ENCODE measurements at places on chromosomes 6 and 20.

- no peak for DNase-seq
Measured at GRCh38 chr20:63177134-63177784, 38.7 kb downstream of the YTHDF1 start.

DNA sequence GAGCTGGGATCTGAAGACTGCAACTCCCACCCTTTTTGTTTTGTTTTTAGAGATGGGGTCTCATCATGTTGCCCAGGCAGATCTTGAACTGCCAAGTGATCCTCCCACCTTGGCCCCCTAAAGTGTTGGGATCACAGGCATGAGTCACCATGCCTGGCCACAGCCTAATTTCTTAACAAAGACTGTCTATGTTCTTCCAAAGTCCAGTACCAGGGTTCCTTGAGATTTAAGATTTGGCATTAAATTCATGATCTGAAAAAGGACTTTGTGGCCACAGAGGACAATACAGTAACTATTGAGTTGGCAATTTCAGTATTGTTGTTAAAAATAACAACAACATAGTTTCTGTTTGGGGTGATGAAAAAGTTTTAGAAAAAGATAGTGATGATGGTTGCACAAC lies 28.7 kb upstream of the BEND3 start:
- DNase-seq: no peak

DNA sequence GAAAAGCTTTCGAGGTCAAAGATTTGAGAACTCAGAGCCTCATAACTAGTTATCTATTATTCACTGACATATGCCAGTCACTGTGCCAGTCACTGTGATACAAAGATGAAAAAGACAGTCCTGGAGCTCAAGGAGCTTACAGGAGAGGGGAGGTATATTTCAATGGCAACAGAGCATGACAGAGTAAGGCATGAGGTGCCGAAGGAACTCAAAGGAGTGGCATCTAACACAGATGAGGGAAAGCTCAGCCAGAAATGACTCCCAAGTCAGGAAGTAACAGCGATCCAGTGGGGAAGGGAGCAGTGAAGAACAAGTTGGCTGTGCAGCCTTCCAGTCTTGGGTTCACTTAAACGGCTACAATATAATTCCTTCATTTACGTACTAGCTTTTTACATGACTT lies 46.6 kb downstream of the DTNBP1 start:
- DNase-seq: no peak

DNA sequence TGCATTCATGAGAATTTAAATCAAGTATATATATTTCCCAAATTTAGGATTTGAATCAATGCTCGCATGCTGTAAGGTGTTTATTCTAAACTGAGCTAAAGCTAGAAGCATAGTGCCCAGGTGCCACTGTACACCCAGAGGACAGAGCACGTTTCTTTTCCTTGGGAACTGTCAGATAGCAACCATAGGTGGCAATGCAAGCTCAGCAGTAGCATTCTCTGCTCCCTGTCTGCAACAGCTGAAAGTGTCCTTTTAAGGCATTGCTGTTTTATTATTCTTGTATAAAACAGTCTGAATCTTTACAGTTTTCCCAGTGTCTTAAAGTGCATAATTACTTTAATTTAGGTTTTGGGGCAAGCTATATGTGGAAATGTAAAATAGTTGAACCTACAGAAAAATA lies 443.4 kb upstream of the MMS22L start:
- no peak for DNase-seq

DNA sequence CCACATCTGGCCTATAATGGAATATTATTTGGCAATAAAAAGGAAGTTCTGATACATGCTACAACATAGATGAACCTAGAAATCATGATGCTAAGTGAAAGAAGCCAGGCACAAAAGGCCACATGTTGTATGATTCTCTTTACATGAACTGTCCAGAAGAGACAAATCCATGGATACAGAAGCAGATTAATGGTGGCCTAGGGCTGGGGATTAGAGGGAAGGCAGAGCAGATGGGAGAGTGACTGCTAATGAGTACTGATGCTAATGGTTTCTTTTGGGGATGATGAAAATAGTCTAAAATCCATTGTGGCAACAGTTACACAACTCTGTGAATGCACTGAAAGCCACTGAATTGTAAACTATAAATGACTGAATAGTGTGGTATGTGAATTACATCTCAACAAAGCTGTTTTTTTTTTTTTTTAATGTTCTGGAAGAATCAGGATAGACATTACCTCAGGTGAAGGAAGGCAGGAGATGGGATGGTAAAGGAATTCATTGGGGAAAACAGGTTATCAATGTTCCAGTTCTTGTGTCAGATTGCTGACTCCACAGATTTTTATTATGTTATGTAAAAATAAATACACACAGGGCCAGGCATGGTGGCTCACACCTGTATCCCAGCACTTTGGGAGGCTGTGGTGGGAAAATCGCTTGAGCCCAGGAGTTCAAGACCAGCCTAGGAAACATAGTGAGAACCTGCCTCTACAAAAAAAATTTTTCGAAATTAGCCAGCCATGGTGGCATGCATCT lies 8.9 kb upstream of the SOX12 start:
- no peak for DNase-seq

DNA sequence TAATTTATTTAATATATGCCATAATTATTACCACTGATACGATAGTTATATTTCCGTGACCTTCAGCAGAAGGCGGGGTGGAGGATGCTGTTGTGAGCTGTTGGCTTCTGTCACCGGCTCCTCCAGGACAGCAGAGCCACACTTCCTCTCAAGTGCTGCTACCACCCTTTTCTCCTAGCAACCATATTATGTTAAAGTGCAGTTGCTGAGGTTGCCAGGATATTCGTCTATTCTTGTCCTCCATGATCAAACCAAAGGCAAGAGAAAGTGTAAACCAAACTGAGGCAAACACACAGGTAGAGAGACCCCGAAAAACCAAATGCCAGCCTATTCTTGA lies 27.8 kb downstream of the RGS17 start:
- DNase-seq: no peak

DNA sequence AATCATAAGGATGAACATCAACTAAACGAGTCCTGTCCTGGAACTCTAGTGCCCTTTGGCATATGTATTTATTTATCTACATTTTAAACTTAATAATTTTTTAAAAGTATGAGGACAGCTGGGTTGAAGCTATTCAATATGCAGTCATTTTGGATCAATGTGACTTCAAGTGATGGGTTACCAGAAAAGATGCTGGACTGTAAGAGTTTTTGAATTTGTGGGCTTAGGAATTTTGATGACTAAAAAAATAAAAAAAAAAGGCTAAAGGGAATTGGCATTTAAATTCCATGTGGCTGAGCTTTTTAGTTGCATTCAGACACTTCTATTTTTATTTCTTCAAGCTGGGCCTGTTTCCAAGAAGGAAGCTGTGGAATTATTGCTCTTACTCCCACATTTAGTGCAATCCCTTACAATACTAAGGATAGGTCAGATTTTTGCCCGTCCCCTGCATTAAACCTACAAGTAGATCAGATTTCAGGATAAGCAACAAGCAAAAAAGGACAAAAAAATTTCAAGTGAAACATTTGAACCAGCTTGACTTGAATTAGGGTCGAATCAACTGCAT lies 704.2 kb upstream of the CITED2 start:
- DNase-seq: no peak

- DNase-seq: no peak
Measured at GRCh38 chr6:13280254-13280653, 48.1 kb downstream of the TBC1D7 start.

Data from activated CD8-positive, alpha-beta memory T cell treated with anti-CD3 and anti-CD28 coated beads, Interleukin-2, amount 50 U/mL, for 4 hours (primary cell).